ENCODE measurements at places on chromosomes 2 and 18.

DNA sequence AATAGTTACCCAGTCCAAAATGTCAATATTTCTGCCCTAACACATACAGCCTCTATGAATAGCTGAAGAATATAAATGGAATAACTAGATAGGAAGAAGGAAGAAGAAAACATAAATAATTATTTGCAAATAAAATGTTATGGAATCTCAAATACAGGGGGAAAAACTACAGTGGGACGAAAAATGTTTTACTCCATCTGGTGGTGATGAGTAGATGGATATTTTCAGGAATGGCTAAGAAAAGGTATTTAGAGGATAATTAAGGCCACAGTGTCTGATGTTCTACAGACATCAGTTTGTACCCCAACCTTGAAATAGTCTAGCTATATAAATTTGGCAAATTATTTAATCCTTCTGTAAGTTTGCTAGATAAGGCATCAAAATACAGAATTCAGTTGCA lies 178.1 kb upstream of the FSHR start:
- no peak for DNase-seq

DNA sequence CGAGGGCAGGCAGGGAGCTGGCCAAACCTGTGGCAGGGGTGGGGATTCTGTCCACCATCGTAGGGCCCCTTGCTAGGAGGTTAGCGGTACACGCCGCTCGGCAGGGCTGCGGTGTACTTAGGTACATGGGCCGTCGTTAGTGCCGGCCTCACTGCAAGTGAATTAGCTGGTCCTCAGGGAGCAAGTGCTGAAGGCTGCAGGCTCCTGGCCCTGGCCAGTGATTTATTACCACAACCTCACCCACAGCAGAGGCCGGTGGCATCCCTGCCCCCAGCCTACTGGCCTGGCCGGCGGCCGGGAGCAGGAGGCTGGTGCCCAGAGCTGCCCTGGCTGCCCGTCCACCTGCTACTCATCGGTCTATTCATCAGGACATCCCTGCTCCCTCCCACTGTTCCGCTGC lies 19.6 kb upstream of the PTMA start:
- no peak for DNase-seq

- peak; percentile 97 for DNase-seq
Observed at GRCh38 chr18:3593904-3594759, 144.2 kb downstream of the TGIF1 start.

GRCh38 chr2:64013053-64013452 lies 6.2 kb downstream of the VPS54 start:
- DNase-seq = no peak

DNA sequence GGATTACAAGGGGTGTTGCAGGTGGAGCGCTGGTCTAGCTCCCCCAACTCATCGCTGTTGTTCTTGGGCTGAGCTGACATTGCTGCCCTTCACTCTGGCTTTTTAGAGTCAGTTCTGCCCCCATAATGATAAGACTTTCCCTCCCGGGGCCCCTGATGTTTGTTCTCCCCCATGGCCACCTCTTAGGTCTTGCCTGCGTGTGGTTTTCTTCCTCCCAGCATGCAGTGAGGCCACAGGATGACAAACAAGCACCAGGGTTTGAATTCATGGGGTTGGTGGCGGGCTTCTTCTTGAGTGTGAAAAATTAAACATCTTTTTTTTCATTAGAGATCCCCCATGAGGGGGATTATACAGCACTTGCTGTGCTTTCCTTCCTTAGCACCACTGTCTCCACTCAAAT lies 74.1 kb downstream of the CTAGE1 start:
- DNase-seq = no peak

GRCh38 chr2:225367482-225367881 lies 32.0 kb upstream of the NYAP2 start:
- DNase-seq = no peak

DNA sequence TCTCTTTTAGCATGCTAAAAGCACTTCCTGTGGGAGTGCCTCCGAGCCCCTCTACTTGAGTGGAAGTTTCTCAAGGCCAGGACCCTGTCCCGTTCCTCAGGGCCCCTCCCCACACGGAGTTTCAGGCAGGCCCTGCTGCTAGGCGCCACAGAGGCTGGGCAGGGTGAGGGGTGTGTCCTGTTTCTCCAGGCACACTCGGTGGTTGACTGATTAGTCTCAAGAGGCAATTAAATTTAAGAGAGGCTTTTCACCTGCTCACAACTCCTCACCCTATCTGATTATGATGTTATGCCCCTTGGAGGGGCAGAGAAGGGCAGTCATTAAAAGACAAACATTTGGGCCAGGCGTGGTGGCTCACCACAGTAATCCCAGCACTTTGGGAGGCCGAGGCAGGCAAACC lies 160.8 kb upstream of the HAAO start:
- no peak for DNase-seq

- DNase-seq = no peak
Observed at GRCh38 chr2:10325278-10326145, 22.8 kb downstream of the HPCAL1 start.

DNA sequence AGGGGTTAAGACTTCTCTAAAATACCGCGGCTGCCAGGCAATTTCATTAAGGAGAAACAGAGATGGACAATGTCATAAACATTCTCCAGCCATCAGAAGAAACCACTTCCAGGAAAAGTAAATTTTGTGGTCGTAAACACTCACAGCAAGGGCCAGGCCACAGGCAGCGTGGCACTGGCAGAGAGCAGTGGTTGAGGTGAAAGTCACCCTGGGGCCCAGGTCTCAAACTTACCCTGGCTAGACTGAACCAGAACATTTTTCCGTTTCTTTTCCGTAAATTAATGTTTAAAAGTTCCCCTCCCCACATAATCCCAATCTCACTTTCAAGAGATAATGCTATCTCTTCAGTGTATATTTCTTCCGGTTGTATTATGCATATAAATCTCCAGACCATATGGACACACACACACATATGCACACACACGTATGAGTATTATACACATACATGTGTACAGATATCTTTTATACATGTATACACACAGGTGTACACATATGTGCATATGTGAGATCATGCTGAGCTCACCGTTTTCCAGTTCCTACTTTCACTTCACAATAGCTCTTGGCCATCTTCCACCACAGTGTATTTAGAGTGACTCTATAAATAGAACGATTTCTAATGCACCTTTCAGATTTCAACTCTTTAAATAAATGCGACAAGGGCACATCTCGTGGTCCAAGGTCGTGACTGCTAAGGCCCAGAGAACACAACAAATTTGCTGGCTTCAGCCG lies 90.1 kb downstream of the MALT1 start:
- no peak for DNase-seq

DNA sequence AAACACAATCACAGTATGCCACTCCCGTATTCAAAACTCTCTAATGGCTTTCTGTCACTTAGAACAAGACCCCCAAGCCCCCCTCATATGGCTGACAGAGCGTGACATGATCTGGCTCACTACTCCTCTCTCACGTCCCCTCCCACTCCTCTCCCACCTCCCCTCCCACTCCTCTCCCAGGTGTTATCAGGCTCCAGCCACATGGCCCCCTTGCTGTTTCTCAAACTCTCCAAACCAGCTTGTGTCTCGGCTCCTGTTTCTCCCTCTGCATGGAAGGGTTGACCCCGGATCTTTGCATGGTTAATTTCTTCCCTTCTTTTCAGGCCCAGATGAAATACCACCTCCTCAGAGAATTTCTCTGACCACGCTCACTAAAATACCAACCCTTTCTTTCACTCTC lies 180.8 kb downstream of the SLC8A1 start:
- DNase-seq = peak; percentile 66

GRCh38 chr2:42254186-42254895 lies 85.2 kb downstream of the EML4 start:
- no peak for DNase-seq

GRCh38 chr18:12769644-12770440 lies 67.0 kb downstream of the PSMG2 start:
- DNase-seq = no peak

DNA sequence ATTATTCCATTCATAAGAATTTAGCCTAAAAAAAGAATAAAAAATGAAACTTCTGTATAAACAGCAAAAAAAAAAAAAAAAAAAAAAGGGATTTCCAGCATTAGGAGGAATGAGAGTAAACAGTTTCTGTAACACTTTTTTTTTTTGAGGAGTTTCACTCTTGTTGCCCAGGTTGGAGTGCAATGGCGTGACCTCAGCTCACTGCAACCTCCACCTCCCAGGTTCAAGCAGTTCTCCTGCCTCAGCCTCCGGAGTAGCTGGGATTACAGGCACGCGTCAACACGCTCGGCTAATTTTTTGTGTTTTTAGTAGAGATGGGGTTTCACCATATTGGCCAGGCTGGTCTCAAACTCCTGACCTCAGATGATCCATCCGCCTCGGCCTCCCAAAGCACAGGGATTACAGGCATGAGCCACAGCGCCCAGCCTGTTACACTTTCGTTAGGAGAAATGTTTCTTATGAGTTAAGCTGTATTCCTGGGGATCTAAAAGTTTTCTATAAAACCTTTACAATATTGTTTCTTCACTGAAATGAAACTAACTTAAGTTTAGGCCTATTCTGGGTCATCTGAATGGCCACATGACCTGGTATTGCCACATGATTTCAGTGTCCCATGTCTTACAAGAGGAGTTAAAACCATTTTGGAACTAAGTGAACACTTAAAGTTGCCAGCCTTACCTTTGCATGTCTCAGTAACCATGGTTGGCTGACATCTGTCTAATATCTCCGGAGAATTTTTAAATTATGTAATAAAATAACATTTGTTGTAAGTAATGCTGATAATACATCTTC lies 17.5 kb downstream of the SMAD2 start:
- no peak for DNase-seq

DNA sequence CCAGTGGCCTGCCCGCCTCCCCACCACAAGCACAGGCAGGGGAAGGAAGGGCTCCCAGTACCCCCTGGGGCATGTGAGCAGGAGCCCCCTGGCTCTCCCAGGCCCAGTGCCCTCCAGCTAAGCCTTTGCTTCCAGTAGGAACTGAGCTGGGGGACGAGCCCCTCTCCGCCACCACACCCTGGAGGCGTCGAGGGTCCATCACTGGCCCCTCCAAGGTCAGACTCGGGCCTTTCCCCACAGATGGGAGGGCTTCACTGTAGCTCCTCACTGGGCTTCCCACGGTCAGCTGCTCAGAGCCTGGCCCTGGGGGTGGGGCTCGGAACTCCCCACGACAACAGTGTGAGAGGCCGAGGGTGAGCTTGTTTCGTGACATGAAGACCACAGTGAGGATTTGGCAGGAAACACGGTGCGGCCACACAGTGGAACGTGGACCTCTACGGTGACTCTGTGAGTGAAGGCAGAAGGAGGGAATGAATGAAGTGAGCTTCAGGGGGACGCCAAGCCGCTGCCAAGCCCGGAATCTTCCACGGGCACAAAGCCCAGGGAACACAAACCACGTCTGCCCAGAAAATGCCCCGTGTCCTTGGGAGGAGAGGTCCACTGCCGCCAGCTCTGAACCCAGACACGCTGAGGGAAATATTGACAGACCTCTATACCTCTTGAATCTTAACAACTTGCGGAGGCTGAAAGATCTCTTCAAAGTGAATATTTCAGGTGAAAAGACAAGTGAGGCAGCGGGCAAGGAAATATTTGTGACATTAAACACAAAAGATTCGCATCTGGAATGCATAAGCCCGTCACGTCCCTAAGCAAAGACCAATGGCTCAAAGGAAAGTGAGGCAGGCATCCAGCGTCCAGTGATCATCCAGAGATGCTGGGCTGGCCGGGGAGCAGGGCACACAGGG lies 144.8 kb upstream of the GPC1 start:
- DNase-seq = no peak

DNA sequence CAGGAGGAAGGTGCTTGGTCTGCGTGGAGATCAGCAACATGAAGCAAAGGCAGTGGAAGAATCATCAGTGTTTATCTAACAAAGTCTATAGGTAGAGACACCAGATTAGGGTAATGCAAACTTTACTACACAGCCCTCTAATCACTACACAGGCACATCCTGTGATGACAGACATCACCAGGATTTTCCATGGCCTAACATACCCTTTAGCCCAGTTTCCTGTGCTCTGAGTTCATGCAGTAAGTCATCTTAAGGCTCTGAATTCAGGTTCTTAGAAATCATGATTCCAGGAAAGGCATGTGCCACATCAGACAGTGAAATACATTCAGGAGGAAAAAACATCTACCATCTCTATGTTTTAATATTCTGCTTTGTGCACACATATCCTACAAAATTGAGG lies 708.5 kb upstream of the SLC8A1 start:
- DNase-seq = no peak

DNA sequence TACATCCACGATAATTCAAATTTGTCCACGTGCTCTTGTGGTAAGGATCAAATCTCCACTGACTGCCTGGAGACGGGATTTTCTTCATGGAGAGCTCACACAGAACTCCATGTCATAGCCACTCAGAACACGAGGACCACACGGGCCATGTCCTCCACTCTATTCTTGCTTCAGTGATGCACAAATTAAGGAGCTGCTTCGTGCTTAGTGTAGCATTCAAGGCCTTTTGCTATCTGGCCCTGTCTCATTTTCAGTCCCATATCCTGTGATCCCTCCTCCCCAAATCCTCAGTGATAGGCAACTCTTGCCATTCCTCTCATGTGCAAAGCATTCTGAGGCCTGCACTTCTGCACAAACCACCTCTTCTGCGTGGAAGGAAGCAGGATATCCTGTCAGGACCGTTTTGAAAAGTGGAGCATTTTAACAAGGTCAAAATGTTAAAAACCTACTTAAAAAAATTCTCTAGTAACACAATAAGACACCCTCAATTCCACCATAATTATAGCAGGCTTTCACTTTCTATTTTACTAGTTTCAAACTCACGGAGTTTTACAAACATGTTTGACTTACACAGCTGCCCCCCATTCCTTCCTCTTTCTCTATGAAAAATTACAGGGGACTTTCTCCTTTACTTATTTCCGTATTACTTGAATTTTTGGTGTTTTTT lies 35.2 kb downstream of the ST3GAL5 start:
- DNase-seq = no peak

GRCh38 chr2:46349115-46349547 lies 51.9 kb downstream of the EPAS1 start:
- DNase-seq = no peak

DNA sequence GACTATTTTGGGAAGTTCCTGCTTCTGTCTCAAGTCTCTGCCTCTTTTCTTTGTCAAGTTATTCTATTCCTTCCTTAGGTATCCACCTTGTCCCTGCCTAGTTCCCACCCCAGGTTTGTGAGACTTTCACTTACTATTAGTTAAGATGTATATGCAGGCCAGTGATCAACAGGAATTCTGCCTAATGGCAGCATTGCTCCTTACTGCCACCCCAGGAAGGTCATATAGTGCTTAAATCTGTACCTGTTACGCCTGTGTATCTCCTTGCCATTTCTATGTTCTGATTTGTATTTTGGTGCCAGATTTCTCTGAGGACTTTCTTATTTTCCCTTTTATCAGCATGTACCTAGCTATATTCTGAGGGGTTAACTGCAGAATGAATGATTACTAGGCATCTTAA lies 746.0 kb upstream of the TMEFF2 start:
- DNase-seq = no peak

Data from left renal cortex interstitium (tissue), 4 donors.